ENCODE measurements at places on chromosomes 2 and 18. TPM values are rescaled to one million over a fixed set of nuclear protein-coding genes. Genes with fewer than 3 reads are reported as not detected.

Gene ASB18
- total RNA-seq, result 44.4 TPM

Gene PLEKHH2
- 6.5 TPM for total RNA-seq

Gene MYCN
- total RNA-seq, result not detected

Gene MXD1
- total RNA-seq, result 3.5 TPM

DNA sequence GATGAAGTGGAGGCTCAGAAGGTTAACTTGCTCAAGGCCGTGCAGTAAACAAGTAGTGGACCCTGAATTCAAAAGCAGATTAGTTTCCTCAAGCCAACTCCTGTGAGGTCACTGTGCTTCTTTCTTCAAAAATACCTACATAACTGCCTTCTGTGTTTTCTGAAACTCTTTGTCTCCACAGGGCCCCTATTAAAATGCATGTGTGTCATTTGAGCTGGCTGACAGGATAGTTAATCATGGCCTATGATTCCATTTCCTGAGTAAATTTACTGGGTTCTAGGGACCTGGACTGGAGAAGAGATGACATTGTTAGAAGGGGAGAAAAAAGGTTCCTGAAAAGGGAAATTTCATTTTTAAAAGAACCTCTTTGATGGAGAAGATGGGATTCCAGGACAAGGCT lies 12.9 kb upstream of the DTNA start:
- no peak overlapping the region for H3K4me3 ChIP-seq
- no peaks in the 10 kb centered on the region for H3K36me3 ChIP-seq
- H3K27me3 ChIP-seq, result no peaks in the 10 kb centered on the region
- DNase-seq, result no peak
- no peak overlapping the region for H3K27ac ChIP-seq

DNA sequence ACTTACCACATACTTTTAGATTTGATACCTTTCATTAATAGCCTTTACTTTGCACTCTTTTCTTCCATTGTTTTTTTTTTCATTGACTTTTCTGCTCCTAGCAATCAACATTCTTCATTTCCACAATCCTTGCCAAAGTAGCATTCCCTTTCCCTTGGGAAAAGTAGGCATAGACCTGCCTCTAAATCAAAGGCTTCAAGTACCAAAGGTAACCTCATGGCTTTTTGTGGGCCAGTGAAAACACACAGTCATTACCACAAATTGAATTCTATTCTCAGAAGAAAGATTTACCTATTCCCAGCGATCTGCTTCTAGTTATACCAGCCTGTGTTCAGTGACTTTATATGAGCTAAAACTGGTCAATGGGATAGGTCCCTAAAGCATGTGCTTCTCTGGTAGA lies 109.2 kb downstream of the SOCS6 start:
- no peaks in the 10 kb centered on the region for H3K4me1 ChIP-seq
- DNase-seq, result no peak
- H3K27ac ChIP-seq, result no peak overlapping the region

- peaks cover 31% of the 10 kb centered on the region for H3K4me1 ChIP-seq
- H3K27me3 ChIP-seq, result no peaks in the 10 kb centered on the region
- DNase-seq, result peak; percentile 26
- H3K27ac ChIP-seq, result no peak overlapping the region
These were observed 27.7 kb downstream of the FHL2 start for GRCh38 chr2:105371156-105371555.

- no peak for DNase-seq
- no peak overlapping the region for H3K4me3 ChIP-seq
- H3K36me3 ChIP-seq, result peaks cover 2% of the 10 kb centered on the region
- H3K27ac ChIP-seq, result peak overlapping the region; percentile 89
- H3K4me1 ChIP-seq, result peaks cover 21% of the 10 kb centered on the region
- H3K27me3 ChIP-seq, result no peaks in the 10 kb centered on the region
These were observed 61.3 kb downstream of the TMEM247 start for GRCh38 chr2:46540496-46541331.
